ENCODE measurements at places on chromosomes 1 and 21. TPM values are rescaled to one million over a fixed set of nuclear protein-coding genes. Genes with fewer than 3 reads are reported as not detected.

Gene CFHR5
- not detected for total RNA-seq

Gene ATP1A4
- total RNA-seq: not detected

Gene SHISA4
- total RNA-seq: 48.9 TPM

Gene PHLDA3
- 33.3 TPM for total RNA-seq

Gene BLZF1
- 34.6 TPM for total RNA-seq

Gene CFAP74
- total RNA-seq: not detected

DNA sequence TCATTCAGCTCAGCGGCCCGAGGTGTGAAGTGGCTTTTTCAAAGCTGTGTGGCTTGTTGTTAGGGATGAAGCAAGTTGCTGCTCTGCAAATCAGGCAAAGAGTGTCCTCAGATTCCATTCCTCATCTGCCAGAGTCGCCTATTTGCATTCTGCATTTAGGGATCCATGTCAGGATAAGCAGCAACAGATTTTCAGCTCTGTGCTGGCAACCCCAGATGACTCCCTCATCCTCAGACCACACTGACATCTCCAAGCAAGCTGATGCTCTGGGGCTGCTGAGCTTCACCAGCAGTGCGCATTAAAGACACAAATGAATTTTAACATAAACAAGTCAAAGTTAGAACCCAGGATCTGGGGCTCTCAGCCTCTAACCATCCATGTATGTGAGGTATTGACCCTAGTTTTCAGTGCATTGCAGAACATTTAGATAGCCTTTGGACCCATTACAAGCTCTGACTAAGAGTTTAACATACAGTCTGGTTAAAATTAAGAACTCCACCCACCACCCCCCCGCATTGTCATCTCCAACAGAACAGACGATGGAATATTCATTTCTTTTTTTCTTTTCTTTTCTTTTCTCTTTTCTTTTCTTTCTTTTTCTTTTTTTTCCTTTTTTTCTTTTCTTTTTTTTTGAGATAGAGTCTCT is 10.9 kb downstream of the CFAP107 start:
- no peak for DNase-seq

- peak; percentile 47 for DNase-seq
Measured at GRCh38 chr1:206967096-206967849, 3.0 kb downstream of the FCAMR start.

DNA sequence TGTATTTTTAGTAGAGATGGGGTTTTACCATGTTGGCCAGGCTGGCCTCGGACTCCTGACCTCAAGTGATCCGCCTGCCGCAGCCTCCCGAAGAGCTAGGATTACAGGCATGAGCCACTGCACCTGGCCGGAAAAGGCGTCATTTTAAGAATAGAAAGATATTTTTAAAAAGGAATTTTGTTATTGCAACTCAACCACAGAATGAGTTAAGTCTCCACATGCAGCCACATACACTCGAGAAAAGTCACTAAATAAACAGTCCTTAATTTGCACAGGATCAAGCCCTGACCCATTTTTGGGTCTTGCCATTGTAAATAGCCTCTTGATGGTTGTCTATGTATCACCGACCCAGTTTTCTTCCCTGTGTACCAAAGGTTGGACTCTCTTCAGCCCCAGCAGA is 85.5 kb downstream of the FBXO2 start:
- DNase-seq: no peak

GRCh38 chr1:230979389-230979716 is 459 bp downstream of the ARV1 start:
- no peak for DNase-seq

DNA sequence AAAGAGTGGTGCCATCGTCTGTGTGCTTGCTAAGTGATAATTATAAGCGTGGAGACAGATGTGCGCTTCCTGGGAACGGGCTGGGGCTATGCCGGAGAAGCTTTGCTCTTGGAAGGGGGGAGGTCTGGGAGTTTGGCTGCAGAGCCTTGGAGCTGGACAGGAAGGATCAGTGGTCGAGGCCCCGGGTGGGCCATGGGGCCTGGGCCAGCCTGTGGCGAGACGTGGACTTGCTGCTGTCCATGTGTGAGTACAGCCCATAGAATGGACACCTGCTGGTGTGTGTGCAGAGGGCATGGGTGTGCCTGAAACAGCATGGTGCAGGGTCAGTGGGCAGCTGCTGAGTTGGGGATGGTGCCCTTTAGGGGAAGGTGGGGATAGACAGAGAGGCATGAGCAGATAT is 121.3 kb downstream of the PCBP3 start:
- no peak for DNase-seq

- no peak for DNase-seq
Measured at GRCh38 chr1:111595807-111596206, 23.8 kb upstream of the RAP1A start.

- DNase-seq: no peak
Measured at GRCh38 chr1:206826394-206826793, 39.0 kb upstream of the IL20 start.

- DNase-seq: no peak
Measured at GRCh38 chr1:118043624-118044023, 114.1 kb downstream of the WDR3 start.

DNA sequence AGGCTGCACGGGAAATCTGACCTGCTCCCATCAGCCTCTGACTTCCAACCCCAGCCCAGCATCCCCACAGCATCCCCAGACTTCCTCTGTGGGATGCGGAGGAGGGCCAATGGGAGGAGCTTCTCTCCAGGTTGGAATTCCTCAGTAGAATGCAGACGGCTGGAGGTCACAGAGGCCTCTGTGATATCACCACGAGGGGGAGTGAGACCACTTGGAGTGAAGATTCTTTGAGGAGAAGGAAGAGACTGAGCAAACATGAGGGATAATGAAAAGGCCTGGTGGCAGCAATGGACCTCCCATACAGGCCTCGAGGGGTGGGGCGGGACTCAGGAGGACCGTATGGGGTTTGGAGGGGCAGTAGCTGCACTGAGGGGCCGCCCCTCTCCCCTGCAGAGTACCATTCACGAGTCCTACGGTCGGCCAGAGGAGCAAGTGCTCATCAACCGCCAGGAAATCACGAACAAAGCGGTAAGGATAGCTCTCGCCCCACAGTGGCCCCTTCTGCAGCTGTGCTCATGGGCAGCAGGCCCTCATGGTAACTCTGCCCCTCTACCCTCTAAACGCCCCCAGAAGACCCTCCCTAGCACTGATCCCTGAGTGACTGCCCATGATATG is at the start of gene CATSPER4:
CATSPER4 (plus strand) TSS at position 230 of the 615 bp plus-strand sequence; CDS start at position 256, 26 bp downstream.
- DNase-seq: peak; percentile 64

DNA sequence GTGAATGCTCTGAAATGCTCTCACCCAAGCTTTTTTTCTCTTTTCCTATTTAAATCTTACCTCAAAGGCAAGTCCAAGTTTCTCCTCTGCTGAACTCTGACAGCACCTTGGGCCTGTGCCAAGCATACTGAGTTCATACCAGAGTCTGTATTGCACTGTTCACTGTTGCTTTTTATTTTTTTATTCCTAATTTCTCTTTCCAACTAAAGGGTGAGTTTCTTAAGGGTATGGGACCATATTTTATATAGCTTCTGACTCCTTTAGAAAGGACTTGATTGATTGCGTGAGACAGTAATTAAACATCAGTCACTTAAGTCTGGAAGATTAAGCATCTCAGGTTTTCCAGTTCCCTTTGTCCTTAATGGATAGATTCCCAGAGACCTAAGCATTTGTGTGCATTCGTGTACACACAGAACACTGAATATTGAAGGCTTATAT is 69.9 kb downstream of the CACHD1 start:
- DNase-seq: peak; percentile 93

- DNase-seq: no peak
Measured at GRCh38 chr1:8516793-8517556, 199.1 kb downstream of the SLC45A1 start.

DNA sequence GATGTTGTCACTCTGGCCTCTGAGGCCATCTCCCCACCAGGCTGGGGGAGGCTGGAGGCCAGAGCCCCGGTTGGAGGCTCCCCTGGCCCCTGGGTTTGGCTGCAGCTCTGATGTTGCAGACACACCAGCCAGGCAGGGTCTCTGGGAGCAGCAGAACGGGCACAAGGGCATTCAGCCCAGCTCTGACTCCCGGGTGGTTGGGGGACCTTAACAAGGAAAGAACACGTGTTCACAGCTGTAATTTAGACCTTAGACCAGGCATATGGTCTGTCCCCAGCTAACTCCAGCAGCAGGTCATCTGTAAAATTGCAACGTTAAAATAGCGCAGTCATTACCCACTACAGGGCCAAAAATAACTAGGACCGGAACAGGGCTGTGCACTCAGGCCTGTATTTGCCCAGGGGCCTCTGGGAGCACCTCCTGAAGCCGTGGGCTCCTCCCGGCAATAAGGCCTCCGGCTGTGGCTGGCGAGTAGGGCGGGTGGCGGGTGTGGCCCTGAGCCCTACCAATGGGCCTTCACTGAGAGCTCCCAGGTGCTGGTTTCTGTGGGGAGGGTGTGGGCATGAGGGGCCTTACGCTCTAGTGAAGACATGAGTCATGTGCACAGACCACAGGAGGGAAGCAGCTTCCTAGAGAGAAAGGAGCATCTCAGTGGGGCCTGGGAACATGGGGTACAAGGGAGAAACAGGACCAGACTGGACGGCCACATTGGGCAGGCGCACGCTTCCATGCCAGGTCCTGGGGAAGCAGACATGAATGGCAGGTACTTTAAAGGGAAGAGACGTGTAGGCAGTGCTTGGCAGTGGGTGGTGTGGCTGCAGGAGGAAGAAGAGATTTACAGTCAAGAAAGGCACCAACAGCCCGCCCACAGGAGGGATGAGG is 6.1 kb downstream of the LDLRAP1 start:
- DNase-seq: peak; percentile 64

DNA sequence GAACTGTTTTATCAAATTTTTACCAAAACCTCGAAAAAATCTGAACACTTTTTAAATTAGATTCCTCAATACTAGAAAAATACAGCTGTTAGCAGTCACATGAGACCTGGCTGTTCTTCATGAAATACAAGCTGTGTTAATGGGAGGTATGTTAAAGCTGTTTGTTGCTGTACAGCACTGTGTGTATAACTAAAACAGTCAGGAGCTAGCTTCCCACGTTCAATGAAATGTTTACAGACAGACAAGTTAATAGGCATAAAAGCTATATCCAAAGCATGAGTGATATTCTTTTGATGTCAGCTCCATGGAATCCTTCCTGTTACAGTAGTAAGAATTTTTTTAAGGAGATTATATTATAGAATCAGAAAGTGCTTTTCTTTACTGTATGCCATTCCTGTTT is 223.2 kb upstream of the FOXD3 start:
- no peak for DNase-seq

- no peak for DNase-seq
Measured at GRCh38 chr1:3841491-3841890, 15.5 kb downstream of the CEP104 start.

GRCh38 chr21:45255381-45256020 is 32.2 kb downstream of the POFUT2 start:
- no peak for DNase-seq

- DNase-seq: no peak
Measured at GRCh38 chr1:41842993-41843755, 75.5 kb downstream of the HIVEP3 start.

DNA sequence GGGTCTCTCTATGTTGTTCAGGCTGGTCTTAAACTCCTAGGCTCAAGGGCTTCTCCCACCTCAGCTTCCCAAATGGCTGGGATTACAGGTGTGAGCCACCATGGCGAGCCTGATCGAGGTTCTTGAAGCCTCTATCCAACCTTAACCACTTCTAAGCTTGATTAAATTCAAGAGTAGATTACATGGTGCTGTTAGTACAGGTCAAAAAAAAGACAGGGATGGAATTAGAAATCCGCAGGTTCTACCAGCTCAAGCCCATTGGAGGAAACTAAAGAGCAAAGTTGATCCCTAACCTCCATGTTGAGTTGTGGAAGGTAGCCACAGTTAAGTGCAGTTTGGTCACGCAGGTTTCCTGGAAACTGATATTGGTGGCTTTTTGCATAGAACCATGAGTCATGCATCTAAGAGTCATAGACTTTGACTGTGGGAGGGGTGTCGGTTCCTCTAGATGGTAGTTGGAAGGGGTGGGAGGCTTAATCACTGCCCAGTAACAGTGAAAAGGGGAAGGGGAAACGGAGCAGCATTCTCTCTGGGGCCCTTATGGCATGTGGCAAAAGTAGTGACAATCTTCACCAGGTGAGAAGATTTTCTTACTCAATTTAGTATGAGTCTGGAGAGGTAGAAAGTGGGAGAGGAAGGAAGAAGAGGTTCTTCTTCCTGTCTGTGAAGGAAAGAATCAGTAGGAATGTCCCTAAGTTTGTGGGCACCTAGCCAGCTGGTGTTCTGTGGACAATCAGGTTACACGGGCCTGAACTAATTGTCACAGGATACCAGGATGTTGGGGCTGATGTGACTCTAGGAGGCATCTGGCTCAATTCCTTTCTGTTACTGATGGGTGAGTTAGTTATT is 7.0 kb downstream of the CD53 start:
- no peak for DNase-seq
